ENCODE measurements at places on chromosomes 11 and 22.

DNA sequence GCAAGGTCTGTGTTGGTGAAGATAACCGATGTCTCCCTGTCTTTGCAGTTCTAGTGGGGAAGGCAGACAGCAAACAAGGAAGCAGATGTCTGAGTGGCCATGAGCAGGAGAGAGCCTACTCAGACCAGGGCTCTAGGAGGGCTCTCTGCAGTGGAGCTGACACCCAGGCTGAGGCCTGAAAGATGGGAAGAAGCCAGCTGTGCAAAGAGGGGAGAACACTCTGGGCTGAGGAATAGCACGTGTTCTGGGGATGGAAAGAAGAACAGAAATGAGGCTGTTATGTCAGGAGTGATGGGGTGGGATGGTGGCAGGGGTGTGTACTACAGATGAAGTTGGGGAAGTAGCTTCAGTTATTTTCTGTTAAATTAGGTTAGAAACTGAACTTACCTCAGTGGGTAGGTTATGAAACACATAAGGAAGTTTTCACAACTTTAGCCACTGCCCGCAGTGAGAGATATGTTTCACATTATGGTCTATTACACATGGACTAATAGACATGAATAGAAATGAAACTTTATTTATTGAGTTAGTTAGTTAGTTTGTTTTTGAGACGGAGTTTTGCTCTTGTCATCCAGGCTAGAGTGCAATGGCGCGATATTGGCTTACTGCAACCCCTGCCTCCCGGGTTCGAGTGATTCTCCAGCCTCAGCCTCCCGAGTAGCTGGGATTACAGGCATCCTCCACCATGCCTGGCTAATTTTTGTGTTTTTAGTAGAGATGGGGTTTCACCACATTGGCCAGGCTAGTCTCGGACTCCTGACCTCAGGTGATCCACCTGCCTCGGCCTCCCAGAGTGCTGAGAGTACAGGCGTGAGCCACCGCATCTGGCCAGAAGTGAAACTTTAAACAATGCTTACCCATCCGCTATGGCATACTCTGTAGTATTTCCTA, 7.8 kb downstream of the DCPS start:
- DNase-seq, result no peak

- no peak for DNase-seq
These were observed 18.6 kb downstream of the USH1C start for GRCh38 chr11:17525570-17525969.

- no peak for DNase-seq
These were observed 1458.6 kb downstream of the BRD1 start for GRCh38 chr22:48368975-48369525.

GRCh38 chr22:27377501-27378295, 423.9 kb downstream of the MN1 start:
- DNase-seq, result no peak

- DNase-seq, result no peak
These were observed 161.3 kb upstream of the UBASH3B start for GRCh38 chr11:122494221-122494620.

Measured in iPS-NIHi11 (cell line).